HCEC 1CT (cell line): ENCODE measurements at places on chromosomes 3 and 15.

- DNase-seq = peak; percentile 61
Measured at GRCh38 chr15:33021806-33022389, 172.6 kb downstream of the FMN1 start.

DNA sequence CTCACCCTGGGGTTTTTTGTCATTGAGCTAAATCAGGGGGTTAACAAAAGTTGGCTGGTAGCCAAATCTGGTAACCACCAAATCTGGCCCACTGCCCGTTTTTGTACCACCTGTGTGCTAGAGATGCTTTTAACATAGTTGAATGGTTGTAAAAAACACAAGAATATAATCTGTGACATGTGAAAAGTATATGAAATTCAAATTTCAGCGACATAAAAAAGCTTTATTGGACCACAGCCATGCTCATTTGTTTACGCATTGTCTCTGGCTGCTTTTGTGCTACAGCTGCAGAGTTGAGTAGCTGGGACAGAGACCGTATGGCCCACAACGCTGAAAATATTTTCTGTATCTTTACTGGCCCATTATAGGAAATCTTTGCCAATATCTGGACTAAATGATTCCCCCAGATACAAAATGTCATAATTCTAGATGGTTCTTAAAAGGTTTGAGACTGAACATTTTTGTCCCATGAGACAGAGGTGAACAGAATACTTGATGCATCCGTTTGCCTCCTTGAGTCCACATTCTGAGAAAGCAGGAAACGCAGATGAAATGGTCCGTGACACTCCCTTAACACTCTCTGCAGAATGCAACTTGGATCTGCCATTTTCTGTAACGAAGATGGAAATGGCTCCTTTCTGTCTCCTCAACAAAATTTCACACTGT, 120.9 kb upstream of the PDZRN3 start:
- no peak for DNase-seq

DNA sequence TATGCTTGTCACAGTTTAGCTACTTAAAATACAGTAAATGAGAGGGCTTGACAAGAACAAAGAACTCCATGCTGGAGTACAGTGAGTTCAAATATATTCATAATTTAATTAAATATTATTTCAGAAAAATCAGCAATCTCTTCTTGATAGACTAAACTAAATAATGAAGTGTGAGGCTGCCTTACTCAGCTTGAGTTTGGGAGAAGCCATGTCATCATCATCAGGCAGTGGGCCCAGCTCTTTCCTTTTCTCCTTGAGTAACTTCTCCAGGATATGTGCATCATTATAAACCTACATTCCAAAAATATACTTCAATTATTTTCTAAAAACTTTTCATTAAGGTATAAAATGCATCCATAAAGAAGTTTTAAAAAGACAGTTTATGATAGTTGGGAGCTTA, 70.5 kb downstream of the PBRM1 start:
- no peak for DNase-seq

GRCh38 chr3:165193366-165194254, 2.6 kb downstream of the SLITRK3 start:
- DNase-seq = no peak

- no peak for DNase-seq
Measured at GRCh38 chr15:26049900-26050657, 187.0 kb upstream of the ATP10A start.

DNA sequence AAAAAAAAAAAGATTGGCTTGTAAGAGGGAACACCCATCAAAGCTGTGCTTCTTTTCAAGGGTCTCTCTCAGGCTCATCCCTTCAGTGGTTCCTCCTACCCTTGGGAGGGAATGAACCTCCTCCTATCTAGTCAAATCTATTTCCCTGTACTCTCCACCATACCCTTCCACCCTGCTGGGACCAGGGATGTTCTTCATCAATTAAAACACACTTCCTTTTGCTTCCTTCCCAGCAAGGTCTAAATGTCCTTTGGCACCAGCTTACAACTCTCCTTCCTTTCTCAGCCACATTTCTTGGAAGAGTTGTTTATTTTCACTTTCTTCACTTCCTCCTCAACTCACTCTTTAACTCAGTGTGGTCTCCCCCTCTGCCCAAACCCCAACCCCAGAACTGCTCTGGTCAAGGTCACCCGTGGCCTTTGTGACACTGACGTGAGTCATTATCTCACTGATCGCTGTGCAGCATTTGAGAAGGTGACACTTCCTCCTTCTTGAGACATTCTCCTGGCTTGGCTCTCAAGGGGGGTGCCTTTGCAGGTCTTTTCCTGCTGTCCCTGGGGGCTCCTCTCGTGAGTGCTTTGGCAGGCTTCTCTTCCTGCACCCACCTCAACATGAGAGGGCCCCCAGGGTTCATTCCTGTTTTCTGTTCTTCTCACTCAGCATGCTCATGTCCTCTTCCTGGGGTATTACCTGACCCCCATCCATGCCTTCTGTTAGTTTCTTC, 210.5 kb upstream of the TLE3 start:
- DNase-seq = no peak

GRCh38 chr3:53244271-53244670, 11.6 kb downstream of the TKT start:
- DNase-seq = no peak

- peak; percentile 92 for DNase-seq
Measured at GRCh38 chr3:23055733-23056376, 147.3 kb upstream of the UBE2E2 start.

DNA sequence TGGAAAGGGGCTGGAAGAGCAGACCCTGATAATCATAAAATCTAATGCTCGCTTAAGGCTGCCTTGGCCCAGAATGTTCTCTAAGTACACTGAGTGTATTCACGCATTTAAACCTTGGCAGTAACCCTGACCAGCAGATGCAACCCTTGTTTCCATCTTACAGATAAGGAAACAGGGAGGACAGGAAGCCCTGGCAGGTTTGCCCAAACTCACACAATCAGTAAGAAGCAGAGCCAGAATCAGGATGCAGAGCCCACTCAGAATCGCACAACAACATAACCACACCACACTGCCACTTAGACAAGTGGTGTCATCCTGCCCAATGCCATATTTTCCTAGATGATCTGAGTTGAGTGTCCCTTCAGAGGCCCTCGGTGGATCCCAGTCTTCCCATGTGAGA, 214.5 kb upstream of the HES1 start:
- no peak for DNase-seq

- DNase-seq = no peak
Measured at GRCh38 chr3:71355862-71356261, 227.7 kb downstream of the FOXP1 start.

- DNase-seq = peak; percentile 29
Measured at GRCh38 chr3:29827756-29828155, 546.9 kb downstream of the RBMS3 start.

DNA sequence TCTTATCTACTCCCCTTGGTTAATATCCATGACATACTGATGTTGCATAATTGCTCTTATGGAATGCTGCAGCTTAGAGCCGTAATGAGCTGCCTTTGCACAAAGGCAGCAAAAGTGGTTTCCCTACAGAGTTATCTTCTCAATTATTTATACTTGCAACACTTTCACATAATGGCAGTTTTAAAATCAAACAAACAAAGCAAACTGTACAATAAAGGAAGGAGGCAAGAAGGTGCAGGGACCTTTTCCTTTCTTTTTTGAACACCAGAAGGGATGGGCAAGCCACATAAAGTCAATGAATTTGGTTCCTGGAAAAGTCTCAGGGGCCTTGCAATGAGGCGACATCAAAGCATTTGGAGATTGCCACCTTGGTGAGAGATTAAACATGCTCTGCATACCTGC, 188.0 kb downstream of the MEIS2 start:
- peak; percentile 22 for DNase-seq

DNA sequence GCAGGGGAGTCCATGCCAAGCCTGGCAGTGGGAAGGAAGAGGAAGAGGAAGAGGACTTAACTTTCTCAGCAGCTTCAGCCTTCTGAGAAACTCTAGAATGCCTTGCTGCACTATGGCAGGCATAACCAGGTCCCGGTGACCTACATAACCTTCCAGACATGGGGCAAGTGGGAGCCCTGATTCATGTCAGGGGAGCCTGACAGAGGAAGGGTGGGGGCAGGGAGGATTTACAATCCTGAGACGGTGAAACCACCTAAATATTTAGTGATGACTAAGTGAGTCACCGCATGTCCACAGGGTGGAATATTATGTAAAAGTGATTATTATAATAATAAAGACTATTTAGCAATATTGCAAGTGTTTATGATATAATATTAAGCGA, 46.7 kb downstream of the AMOTL2 start:
- peak; percentile 93 for DNase-seq

- DNase-seq = peak; percentile 26
Measured at GRCh38 chr15:40493089-40493840, 22.5 kb downstream of the CHST14 start.

GRCh38 chr3:153354641-153355040, 192.6 kb downstream of the RAP2B start:
- no peak for DNase-seq

- DNase-seq = no peak
Measured at GRCh38 chr15:24944954-24945353, 9.8 kb upstream of the SNRPN start.

- no peak for DNase-seq
Measured at GRCh38 chr3:69343875-69344274, 42.0 kb downstream of the FRMD4B start.

DNA sequence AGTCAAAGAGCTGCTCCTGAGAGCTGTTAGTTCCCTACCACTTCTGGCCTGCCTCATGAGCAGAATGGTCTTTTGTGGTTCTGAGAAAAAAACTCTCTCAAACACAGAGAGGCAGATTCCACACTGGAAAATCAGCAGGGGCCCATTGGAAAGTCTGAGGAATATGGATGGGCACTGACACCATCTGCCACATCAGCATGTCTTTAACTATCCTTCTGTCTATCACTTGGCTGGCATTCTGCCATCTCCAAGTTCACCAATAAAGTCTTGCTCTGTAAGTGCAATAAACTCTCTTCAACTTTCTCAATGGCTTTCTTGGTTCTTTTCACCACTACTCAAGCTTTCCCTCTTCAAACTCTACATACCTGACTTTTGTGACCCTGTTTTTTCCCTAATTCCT, 101.3 kb upstream of the GALNT15 start:
- DNase-seq = no peak

GRCh38 chr3:72177075-72178050, 392.4 kb upstream of the PROK2 start:
- peak; percentile 20 for DNase-seq

- DNase-seq = no peak
Measured at GRCh38 chr3:70947579-70947978, 635.1 kb upstream of the MDFIC2 start.
